HT-29 (cell line): ENCODE measurements at places on chromosomes 6 and 20.

GRCh38 chr20:53635221-53635620 is 41.6 kb upstream of the ZNF217 start:
- no peak for DNase-seq

GRCh38 chr6:24606200-24606930 is 39.6 kb downstream of the KIAA0319 start:
- no peak for DNase-seq

GRCh38 chr20:21394551-21394950 is 2.8 kb downstream of the NKX2-4 start:
- no peak for DNase-seq

DNA sequence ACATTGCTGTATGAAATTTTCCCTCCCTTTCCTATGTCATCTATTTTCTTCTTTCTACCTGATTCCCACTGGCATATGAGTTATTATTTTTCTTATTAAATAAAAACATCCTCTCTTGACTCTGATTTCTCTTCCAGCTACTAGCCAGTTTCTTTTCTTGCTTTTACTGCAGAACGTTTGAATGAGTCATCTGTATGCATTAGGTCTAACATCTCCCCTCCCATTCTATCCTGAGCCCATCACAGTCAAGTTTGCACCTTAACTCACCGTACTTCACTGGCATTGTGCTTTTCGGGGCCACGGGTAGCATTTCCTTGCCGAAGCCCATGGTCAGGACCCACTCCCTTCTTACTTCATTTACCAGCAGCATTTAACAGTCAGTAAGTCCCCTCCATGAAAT is 65.7 kb downstream of the CARMIL1 start:
- no peak for DNase-seq

GRCh38 chr20:37640600-37641561 is 52.9 kb upstream of the CTNNBL1 start:
- DNase-seq: peak; percentile 27
